ENCODE measurements at places on chromosomes 3 and 15. TPM values are rescaled to one million over a fixed set of nuclear protein-coding genes. Genes with fewer than 3 reads are reported as not detected.

Gene LINGO1
- 1.1 TPM for total RNA-seq

DNA sequence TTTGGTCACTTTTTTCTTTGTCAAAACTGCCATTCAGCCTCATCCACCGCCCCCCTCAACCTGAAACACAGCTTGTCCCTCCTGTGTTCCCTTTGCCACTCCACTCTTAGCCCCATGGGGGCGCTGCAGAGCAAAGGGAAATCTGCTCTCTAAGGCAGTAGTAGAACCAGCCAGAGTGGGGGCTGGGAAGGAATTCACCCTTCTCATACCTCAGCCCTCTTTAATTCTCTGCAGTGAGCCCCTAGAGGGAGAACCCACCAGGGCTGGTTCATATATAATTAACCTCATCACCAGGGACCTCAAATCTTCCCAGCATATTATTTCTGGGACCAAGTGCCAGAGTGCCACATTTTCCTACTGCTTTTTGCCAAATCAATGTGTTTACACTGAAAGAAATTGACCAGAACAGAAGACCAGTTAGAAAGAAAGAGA lies 2.8 kb upstream of the BCL6 start:
- H3K36me3 ChIP-seq = no peaks in the 10 kb centered on the region
- no peaks in the 10 kb centered on the region for H3K27me3 ChIP-seq
- no peak overlapping the region for H3K27ac ChIP-seq
- peak; percentile 95 for DNase-seq

DNA sequence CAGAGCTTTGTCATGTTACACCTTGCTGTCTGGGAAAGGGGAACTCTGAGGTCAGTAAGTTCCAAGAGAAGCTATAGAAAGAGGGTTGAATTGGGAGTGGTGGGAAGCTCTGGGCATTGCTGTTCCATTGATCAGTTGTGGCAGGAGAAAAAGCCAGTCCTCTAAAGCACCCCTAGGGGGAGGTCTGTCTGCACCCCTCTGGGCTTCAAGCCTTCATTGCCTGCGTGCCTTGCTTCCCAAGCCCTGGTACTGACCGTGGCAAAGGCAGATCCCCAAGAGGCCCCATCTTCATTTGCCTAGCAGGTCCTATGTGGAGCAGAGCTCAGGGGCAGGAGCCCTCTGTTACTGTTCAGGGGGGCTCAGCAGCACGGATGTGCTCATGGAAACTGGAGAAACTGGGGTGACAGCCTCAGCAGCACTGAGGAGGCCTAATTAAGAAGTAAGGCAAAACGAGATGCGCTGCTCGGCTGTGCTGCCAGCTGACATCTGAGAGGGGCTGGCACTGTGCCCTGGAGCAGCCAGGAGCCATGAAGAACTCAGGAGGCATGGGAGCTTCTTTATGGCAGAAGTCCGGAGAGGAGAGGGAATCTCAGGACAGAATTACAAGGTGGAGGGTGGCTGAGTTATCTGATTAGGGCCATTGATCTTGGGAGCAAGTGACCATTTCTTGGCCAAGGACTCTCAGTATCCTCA lies 270.9 kb downstream of the RPLP1 start:
- H3K27ac ChIP-seq = no peak overlapping the region
- no peaks in the 10 kb centered on the region for H3K4me1 ChIP-seq
- DNase-seq = peak; percentile 51
- no peaks in the 10 kb centered on the region for H3K36me3 ChIP-seq

GRCh38 chr3:193963808-193964516 lies 172.0 kb upstream of the HES1 start:
- no peak overlapping the region for H3K27ac ChIP-seq
- H3K4me1 ChIP-seq = no peaks in the 10 kb centered on the region
- H3K4me3 ChIP-seq = no peak overlapping the region

- no peaks in the 10 kb centered on the region for H3K36me3 ChIP-seq
- H3K4me3 ChIP-seq = no peak overlapping the region
- H3K27ac ChIP-seq = no peak overlapping the region
- no peak for DNase-seq
- no peaks in the 10 kb centered on the region for H3K4me1 ChIP-seq
- no peaks in the 10 kb centered on the region for H3K27me3 ChIP-seq
Observed at GRCh38 chr3:101529816-101530685, 17.0 kb upstream of the SENP7 start.

Gene GUCA1C
- total RNA-seq = not detected

- H3K36me3 ChIP-seq = no peaks in the 10 kb centered on the region
- peak overlapping the region; percentile 99 for H3K27ac ChIP-seq
- DNase-seq = peak; percentile 56
- H3K4me3 ChIP-seq = peak overlapping the region; percentile 64
- peaks cover 29% of the 10 kb centered on the region for H3K4me1 ChIP-seq
Observed at GRCh38 chr3:149813367-149814281, 609 bp downstream of the RNF13 start.

- H3K27me3 ChIP-seq = no peaks in the 10 kb centered on the region
- DNase-seq = no peak
- no peak overlapping the region for H3K27ac ChIP-seq
- H3K4me1 ChIP-seq = peaks cover 10% of the 10 kb centered on the region
- no peak overlapping the region for H3K4me3 ChIP-seq
Observed at GRCh38 chr15:64828985-64829384, 3.5 kb upstream of the PIF1 start.

Gene SAMMSON
- 0.67 TPM for total RNA-seq

DNA sequence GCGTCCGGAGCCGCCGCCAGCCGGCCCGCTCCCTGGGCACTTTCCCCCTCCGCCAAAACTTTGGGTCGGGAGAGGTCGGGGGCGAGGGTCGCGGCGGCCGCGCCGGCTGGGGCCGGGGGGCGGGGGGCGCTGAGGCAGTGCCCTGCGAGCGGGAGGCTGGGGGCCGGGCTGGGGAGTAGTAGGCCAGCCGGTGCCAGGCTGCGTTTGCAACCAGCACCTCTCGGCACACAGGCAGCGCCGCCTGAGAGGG lies 452 bp downstream of the BBX start:
- peaks cover 8% of the 10 kb centered on the region for H3K4me1 ChIP-seq
- no peaks in the 10 kb centered on the region for H3K36me3 ChIP-seq
- H3K4me3 ChIP-seq = peak overlapping the region; percentile 75
- H3K27me3 ChIP-seq = no peaks in the 10 kb centered on the region
- no peak for DNase-seq

DNA sequence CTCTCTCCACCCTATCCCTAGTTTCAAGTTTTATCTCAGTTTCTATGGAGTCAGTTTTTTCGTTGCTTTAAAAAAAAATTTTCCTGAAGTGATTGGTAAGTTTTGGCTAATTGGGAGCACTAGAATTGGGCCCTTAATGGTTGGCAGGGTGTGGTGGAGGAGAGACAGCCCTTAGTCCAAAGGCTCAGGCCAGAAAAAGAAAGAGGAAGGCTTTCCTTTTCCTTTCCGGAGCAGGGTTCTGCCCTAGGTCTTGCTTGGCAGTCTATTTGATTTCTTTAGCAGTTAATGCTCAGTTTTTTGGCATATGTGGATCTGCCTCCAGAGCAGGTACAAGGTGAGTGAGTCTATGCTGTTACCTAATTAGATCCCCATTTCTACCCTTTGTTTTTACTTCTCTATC lies 22.7 kb downstream of the CTNNB1 start:
- no peak for DNase-seq
- H3K4me3 ChIP-seq = no peak overlapping the region
- H3K27ac ChIP-seq = peak overlapping the region; percentile 19
- peaks cover 24% of the 10 kb centered on the region for H3K36me3 ChIP-seq
- peaks cover 53% of the 10 kb centered on the region for H3K4me1 ChIP-seq

Gene PLSCR5
- not detected for total RNA-seq

- H3K27ac ChIP-seq = no peak overlapping the region
- no peak for DNase-seq
- no peaks in the 10 kb centered on the region for H3K36me3 ChIP-seq
- no peak overlapping the region for H3K4me3 ChIP-seq
- no peaks in the 10 kb centered on the region for H3K27me3 ChIP-seq
Observed at GRCh38 chr3:13710251-13710650, 161.3 kb downstream of the FBLN2 start.

- peaks cover 4% of the 10 kb centered on the region for H3K4me1 ChIP-seq
- no peak overlapping the region for H3K27ac ChIP-seq
- no peaks in the 10 kb centered on the region for H3K27me3 ChIP-seq
Observed at GRCh38 chr15:57736591-57736990, 30.1 kb downstream of the POLR2M start.
